NCI-H510A (cell line): ENCODE measurements at places on chromosomes 5 and 9.

DNA sequence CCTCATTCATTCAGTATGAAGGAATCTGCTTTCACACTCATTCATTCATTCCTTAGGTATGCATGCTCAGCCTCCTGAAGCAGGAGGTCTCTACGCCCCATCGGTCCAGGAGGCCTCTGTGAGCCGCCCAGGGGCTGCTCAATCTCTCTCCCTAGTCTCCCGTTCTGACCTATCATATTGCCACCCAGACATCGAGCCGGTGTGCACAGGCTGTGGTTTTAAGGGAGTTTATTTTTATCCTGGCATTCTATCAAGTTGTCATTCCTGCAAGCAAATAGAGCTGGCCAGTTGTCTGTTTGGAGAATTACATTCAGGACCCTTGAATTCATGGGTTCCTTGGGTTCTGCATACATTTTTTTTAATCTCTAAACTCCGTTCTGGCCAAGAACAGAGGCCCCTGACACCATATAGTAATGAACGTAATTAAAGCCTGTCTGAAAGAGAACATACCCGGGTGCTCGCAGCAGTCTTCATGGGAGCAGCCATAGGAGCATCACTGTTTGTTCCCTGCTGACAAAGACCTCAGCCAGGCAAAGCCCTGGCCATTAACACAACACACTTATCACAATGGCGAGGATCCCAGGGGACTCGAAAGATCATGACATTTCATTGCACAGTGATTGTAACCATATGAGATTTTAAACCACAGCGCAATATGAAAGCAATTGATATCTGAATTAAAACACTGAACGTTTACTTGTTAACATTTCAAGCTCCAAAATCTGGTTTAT lies 80.9 kb downstream of the ADAMTS16 start:
- DNase-seq, result no peak

- DNase-seq, result no peak
Measured at GRCh38 chr5:108801776-108802175, 54.1 kb downstream of the FER start.

- DNase-seq, result no peak
Measured at GRCh38 chr5:14896131-14896530, 24.6 kb upstream of the ANKH start.

DNA sequence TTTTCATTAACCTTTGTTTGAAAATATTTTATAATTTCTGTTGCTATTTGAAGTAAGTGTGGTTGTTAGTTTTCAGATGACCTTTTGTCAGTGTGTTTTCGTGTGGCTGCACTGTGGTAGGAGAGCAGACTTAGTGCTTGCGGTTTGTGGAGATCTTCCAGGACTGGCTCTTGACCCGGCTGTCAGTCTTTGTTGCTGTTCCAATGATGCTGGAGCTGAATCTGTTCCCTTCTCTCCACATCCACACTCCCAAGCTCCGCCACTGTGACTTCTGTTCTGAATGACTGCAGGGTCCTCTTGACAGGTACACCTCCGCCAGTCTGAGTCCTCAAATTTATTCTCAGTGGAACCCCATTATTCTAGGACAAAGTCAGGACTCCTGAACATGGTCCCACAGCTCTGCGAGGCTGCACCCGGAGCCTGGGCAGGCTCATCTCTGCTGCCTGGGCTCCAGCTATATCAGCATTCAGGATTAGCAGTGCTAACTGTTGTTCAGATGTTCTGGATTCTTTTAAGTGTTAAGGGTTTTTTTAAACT lies 126.0 kb downstream of the WNK2 start:
- DNase-seq, result no peak

DNA sequence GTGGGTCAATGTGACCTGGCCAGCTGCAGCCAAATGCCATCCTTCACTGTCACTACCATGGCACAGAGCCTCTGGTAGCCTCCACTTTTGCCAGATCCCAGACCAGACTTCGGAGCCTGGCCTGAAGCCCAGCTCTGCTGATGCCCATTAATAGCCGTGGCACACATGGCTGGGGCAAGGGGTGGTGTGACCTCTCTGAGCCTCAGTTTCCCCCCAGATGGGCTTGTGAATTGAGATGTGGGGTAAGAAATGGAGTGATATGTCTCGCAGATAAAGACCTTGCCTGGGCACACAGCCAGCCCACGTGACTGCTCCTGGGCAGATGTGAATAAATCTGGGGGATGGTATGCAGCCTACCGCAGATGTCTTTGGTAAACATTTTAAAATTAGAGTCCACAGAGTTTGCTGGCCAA lies 13.9 kb downstream of the SUSD3 start:
- DNase-seq, result no peak

- no peak for DNase-seq
Measured at GRCh38 chr5:95973793-95974325, 12.2 kb upstream of the ELL2 start.
